ENCODE measurements at places on chromosomes 2 and 18. TPM values are rescaled to one million over a fixed set of nuclear protein-coding genes. Genes with fewer than 3 reads are reported as not detected.
A peak's percentile ranks its signal among the peaks of the same experiment; 100 is the strongest.

- DNase-seq = peak; percentile 53
Observed at GRCh38 chr2:31319406-31320175, 85.6 kb downstream of the EHD3 start.

- DNase-seq = no peak
Observed at GRCh38 chr2:82215212-82215611, 1910.7 kb upstream of the LRRTM1 start.

DNA sequence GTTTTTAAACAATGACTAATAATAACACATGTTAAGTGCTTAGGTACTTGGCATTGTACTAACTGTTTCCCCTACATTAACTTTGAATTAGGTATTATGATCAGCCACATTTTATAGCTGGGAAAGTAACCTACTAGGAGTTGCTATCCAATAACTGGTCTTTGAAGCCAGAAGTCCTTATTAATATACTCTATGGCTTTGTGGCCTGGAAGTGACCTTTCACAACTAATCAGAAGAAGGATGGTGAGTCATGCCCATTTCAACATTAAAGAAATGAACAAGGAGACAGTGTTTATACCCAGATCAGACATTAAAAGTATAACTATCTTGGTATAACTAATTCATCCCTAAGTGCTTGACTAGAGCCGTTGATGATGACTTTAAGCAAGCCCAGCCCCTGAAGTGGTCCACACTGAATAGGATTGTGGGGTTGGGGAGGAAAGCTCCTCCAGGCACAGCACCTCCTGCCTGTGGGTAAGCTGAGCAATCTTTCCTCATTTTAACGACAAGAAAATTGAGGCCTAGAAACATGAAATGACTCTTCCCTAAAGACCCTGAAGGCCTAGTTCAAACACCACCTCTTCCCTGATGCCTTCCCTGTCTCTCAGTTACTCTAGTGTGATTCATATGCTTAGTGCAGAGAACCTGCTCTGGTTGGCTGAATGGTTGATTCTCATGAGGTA lies 71.6 kb upstream of the RFX8 start:
- DNase-seq = no peak

DNA sequence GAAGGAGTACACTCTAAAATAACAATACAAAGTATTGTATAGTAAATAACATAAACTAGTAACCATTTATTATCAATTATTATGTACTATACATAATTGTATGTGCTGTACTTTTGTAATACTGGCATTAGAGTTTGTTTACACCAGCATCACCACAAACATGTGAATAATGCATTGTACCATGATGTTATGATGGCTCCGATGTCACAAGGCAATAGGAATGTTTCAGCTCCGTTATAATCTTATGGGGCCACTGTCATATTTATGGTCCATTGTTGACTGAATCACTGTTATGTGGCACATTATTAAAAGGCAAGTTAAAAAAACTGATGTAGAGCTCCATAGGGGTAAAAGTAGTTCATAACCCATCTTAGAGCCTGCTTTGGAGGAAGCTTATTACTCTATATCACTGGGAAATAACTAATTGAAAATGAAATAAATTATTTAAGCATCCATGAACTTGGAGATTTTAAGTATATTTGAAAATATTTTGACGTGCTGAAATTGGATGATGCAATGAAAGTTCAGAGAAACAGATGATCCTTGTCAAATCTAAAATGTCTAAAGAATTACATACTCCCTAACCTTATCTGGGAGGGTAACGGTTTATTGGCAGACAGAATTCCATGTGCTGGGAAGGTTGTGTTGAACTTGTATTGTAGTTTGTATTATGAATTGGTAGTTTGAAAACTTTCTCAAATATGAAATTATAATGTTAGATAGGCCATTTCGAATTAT lies 2.4 kb downstream of the SKA1 start:
- no peak for DNase-seq

- no peak for DNase-seq
Observed at GRCh38 chr2:137826373-137827372, 137.6 kb upstream of the HNMT start.

GRCh38 chr18:49177812-49178211 lies 227.0 kb upstream of the SMAD7 start:
- DNase-seq = no peak

DNA sequence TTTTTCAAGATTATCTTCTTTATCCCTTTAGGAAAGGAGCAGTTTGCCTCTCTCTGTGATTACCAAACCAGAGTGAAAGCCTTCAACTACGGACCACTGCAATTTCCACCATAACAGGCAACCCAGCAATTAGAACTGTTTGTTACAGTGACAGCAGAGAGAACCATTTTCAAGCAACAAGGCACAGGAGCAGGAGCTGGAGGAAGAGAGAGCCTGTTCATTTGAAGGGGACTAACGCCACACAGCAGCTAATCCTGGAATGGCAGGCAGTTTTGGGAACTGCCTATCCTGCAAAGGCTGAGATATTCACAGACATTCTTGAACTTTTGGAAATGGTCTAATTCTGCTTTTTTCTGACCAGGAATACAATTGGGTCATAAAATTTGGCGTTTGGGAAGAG lies 1541.9 kb upstream of the PIK3C3 start:
- DNase-seq = peak; percentile 7

DNA sequence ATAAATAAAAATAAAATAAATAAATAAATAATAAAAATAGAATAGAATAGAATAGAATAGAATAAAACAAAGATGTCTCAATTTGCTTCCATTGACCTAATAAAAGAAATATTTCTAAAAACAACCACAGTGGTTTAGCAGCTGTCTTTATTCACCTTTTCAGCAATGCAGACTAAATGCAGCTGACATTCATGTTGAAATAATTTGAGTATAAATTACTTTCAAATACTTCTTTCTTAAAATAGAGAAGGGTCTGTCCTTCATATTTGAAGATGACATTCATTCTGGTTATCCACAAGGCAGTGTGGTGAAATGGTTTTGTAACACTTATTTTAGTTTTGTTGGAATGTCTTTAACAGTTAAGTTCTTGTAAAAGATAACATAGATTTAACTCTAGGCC lies 469.4 kb downstream of the IRS1 start:
- no peak for DNase-seq

- DNase-seq = peak; percentile 26
Observed at GRCh38 chr2:48607307-48608014, 10.2 kb upstream of the GTF2A1L start.

- DNase-seq = no peak
Observed at GRCh38 chr2:152054593-152054992, 44.3 kb downstream of the CACNB4 start.

- DNase-seq = no peak
Observed at GRCh38 chr2:5538313-5538712, 153.9 kb upstream of the SOX11 start.

GRCh38 chr2:74474899-74475298 lies 2.4 kb upstream of the MRPL53 start:
- DNase-seq = no peak

- DNase-seq = no peak
Observed at GRCh38 chr18:77344786-77345500, 95.3 kb downstream of the GALR1 start.

DNA sequence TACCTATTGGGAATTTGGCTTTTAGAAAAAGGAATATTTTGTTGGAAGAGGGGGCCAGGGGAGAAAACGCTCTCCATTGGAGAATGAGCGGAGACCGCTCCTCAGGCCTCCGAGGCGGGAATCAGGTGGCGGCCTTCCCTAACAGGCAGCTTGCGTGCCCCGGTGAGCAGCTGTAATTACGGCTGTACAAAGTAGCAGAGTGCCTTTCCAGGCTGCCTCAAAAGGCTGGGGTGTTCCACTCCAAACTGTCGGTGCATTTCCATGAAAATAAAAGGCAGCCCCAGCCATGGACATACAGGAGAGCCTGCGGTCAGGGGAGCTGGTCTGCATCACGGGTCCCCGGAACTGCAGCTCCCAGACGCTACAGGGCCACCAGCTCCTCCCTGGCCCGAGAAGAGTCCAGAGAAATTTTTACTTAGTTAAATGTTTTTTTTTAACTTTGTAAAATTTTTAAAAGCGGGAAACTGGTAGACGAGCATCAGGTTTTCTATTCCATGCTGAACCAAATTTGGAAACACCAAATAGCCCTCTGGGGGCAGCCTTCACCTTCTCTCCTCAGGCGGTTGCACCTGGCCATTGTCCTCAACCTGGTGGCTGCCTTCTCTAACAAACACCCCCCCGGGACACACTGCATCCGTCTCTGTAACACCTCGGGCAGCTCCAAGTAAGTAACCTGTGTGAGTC lies 209.3 kb upstream of the SALL3 start:
- DNase-seq = no peak

DNA sequence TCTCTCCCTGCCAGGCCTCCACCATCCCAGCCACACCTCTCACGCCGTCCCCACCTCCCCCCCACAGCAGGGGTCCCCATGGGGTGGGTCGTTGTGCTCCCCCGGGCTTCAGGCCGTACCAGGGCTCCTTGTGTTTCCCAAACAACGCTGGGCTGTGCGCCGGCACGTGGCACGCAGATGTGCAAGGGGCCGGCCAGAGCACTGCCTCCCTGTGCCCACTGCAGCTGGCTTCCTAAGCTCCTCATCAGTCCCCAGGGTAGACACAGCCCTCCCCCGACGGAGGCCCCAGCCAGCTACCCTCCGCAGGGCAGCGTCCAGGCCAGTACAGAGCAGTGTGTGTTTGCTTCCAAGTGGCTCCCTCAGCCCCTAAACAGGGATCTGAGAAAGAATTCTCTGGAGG lies 34.0 kb downstream of the BIN1 start:
- no peak for DNase-seq

Gene EML6
- not detected for total RNA-seq

Gene TUBB8B
- total RNA-seq = not detected

Gene IHH
- not detected for total RNA-seq

Gene LIPG
- total RNA-seq = not detected

Gene FAHD2B
- total RNA-seq = 0.72 TPM

Gene PID1
- 55.1 TPM for total RNA-seq
